ENCODE measurements at places on chromosomes 3 and 15.

DNA sequence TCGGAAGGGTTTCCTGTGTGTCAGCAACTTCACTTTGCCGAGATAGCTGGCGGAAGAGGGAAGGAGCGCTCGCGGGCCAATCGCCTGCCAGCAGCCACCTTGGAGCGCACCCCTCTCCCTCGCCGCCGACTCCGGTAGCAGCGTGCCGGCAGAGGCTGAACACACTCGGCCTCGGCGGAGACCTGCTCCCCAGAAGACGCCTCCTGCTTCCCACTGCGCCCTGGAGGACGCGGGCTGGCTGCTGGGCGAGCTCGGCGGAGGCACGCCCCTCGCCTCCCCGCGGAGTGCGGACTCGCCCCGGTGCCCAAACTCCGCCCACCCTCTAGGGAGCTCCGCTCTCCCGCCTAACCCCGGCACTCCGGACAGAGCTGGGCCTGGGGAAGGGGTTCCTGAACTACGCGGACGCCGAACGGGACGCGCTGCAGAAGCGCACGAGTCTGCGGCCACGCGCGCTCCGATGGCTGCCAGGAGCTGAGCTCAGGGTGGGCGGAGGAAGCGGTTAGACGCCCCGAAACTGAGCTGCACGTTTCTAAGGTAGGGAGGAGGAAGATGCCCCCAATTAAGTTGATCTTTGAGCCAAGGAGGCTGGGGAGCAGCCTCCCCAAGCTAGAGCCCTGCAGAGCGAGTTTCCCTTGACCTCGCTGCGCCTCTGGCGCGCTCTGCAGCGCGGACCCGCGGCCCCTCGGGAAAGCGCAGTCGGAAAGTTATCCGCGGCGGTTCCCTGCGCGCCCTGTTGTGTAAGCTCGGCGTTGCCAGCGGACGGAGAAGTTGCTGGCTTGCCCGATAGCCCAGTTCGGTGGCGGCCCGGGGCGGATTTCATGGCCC lies at the start of gene P2RY1:
P2RY1 (plus strand) TSS at position 356 of the 825 bp plus-strand sequence. CDS start 652 bp downstream, outside the sequence.
- DNase-seq: peak; percentile 41

GRCh38 chr3:52249683-52250082 lies 4.1 kb downstream of the PPM1M start:
- DNase-seq: no peak

DNA sequence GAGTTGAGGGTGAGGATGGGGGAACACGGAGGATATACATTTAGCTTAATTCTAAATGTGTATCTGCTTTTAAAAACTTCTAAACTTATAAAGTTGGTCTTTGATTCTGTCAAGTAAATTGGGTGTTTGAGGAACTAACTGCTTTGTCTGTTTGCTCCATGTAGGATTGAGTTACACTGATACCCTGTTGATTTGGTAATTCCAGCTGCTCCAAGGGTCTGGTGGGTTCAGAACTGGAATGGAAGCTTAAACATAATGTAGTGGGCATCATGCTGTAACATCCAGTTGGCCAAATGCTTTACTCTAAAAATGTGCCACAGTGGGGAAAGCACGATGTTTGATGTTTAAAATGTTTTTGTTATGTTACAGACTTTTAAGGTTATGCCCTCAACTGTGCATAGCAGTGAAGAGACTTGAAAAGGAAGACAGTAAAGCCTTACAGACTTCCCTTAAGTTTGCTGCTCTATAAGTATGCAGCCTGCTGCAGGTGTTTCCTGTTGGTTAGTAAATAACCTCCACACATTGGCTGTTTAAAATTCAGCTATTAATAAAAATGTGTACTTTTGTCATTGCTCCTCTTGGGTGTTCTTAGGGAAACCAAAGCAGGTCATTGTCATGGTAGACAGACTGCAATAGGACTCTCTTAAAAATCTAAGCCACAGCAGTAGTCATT lies 5.9 kb upstream of the EDEM1 start:
- no peak for DNase-seq

DNA sequence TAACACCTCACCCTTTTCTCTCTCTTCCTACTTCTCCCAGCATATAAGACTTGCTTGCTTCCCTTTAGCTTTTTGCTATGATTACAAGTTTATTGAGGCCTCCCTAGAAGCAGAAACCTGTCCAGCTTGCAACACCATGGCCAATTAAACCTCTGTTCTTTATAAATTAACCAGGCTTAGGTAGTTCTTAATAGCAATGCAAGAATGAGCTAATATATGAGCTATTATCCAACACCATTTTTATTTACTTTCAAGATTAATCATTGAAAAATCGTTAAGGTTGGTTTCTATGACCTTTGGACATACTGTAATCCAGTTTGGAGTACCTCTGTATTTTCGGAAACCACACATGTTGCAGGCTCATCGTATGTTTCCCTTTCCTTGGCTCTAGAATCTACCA lies 643.1 kb downstream of the ZPLD1 start:
- no peak for DNase-seq

GRCh38 chr15:63708126-63708772 lies 111.1 kb downstream of the FBXL22 start:
- DNase-seq: no peak

- no peak for DNase-seq
These were observed 21.0 kb downstream of the ZIC4 start for GRCh38 chr3:147385059-147386012.

DNA sequence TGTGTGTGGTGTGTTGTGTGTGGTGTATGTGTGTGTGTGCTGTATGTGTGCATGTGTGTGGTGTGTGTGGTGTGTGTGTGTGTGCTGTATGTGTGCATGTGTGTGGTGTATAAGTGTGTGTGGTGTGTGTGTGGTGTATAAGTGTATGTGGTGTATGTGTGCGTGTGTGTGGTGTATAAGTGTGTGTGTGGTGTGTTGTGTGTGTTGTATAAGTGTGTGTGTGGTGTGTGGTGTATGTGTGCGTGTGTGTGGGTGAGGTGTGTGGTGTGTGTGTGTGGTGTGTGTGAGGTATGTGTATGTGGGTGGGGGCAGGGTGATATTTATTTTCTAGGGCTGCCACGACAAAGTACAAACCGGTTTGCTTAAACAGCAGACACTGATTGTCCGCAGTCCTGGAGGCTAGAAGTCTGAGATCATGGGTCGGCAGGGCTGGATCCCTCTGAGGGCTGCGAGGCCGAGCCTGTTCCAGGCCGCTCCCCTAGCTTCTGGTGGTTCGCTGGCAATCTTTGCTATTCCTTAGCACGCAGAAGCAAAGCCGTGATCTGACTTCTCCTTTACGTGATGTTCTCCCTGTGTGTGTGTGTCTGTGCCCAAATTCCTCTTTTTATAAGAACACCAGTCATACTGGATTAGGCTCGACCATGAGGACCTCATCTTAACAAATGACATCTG lies 160.2 kb downstream of the XXYLT1 start:
- DNase-seq: no peak

- no peak for DNase-seq
These were observed 79.3 kb upstream of the POLG start for GRCh38 chr15:89413877-89414276.

DNA sequence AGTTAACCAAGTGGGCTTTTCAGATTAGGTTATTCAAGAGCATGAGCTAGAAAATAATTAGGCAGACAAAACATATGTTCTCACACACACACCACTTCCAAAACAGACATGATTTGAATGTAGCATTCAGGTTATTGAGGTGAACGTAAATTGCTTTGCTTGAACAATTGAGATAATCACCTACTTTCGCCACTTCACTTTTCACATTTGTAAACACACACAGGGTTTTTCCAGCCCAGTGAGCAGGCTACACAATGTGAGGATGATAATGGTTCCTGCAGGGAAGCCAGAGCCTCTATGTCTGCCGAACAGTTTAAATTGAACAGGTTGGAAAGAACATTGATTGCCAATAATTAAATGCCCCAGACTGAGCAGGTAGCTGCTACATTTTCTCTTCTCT lies 560.8 kb downstream of the OCA2 start:
- DNase-seq: no peak

DNA sequence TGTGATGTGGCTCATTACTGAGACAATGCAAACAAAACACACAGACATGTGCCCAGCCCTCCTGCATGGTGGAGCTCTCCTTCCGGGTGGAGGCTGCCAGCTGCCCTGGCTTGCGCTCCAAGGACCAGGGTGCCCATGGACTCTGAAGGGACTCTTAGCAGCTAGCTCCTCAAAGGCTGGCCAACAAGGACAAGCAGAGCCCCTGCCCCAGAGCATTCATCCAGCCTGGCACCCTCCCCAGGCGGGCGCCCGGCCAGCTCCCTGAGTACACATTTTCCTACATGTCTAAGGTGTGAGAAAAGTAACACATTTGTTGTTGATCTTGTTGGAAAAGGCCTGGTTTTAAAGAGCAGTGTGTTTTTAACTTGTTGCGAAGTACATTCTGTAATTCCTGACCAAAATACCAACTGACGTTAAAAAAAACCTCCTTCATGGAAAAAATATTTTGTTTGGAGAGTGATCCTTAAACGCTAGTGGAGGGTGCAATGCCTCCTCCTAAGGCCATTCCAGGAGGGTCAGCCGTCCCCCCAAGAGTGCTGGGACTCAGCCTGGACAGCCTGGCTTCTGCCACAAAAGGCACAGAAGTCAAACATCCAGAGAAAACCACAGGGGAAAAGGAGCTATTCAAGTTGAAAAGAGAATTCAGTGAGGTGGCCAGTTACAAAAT lies 86.9 kb downstream of the KLF15 start:
- peak; percentile 38 for DNase-seq

DNA sequence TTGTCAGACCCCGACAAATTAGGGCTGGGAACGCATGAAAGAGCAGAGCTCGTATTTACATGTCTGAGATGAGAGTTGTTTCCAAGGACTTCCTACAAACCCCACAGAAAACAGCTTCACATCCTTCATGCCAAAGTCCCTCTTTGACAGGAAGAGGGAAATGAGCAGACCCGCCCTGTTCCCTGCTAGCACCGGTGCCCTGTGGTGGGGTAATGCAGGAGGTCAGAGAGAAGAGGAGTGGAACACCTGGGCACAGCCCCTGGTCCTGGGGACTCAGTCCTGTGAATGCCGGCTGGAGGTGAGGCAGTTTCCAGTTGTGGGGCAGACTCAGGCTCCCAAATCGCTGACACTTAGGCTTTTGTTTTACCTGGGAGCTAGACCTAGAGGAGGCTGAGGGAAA lies 4.0 kb downstream of the PLA2G4D start:
- no peak for DNase-seq

- no peak for DNase-seq
These were observed 19.1 kb downstream of the ARMC8 start for GRCh38 chr3:138206196-138206595.

DNA sequence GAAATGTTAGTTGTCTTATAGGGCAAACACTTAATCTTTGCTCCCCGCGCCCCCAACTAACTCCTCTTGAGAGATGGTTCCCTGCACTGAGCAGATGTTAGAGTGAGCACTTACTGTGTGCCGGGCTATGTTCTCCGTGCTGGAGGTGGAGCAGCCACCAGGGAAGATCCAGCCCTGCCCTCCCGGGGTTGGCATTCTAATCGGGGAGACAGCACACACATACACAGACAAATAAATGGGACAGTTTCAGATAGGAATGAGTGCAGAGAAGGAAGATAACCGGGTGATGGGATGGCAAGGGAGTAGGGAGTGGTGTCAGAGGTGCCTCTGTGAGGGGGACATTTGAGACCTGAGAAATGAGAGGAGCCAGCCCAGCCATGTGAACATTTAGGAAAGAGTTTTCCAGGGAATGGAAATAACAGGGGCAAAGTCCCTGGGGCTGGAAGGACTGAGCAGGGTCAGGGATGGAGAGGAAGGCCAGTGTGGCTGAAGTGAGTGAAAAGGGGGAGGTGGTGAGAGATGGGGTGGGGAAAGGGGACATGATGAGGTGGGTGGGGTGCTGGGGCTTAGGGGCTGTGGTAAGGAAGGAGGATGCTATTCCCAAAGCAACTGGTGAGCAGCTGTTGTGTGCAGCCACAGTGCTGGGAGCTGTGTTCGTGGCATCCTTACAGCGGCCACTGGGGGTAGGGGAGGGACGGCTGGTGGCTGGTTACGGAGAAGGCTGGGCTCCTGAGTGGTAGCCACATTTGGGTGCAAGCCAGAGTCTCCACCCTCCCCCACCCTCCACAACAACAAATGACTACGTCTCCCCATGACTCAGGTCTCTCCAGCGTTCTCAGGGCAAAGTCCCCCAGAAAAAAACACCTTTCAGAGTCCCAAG lies 15.4 kb upstream of the FGD5 start:
- DNase-seq: peak; percentile 48

GRCh38 chr3:9951126-9951525 lies 1.1 kb downstream of the PRRT3 start:
- DNase-seq: no peak

DNA sequence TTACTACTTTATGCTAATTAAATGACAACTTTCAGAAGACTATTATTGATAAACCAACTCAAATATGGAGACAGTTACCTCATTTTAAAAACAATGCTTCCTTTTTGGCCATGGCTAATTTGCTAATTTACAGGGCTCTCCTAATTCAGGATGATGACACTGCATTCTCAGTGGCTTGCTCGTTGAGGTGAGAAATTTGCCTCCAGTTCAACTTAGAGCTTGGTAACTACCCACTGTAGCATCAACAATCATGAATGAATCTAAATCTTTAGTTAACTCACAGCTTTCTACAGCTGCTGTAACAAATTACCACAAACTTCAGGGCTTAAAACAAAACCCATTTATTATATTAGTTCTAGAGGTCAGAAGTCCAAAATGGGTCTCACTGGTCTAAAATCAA lies 14.0 kb downstream of the PBRM1 start:
- DNase-seq: peak; percentile 46

- no peak for DNase-seq
These were observed 193.3 kb downstream of the ZBTB20 start for GRCh38 chr3:114953800-114954199.

GRCh38 chr3:172077197-172077757 lies 37.9 kb downstream of the FNDC3B start:
- DNase-seq: no peak

- no peak for DNase-seq
These were observed 358.4 kb upstream of the LMCD1 start for GRCh38 chr3:8143186-8143585.

DNA sequence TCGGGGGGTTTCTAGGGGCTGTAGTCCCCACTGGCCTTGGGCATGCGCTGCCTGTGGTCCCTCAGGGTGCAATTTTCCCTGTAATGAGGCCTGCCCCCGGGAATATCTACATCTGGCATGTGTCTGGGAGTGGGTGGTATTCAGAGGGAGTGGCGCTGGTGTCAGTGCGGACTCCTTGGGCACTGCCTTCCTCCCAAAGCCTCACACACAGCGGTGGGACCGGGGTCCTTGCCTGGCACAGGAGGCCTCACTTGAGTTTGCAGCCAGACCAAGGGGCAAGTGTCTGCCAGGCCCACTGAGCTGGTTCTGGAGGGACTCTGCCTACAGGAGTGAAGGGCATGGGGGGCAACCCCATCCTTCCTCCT lies 53.5 kb upstream of the PCSK6 start:
- no peak for DNase-seq

- DNase-seq: no peak
These were observed 121.8 kb downstream of the CTNNB1 start for GRCh38 chr3:41320953-41321641.

DNA sequence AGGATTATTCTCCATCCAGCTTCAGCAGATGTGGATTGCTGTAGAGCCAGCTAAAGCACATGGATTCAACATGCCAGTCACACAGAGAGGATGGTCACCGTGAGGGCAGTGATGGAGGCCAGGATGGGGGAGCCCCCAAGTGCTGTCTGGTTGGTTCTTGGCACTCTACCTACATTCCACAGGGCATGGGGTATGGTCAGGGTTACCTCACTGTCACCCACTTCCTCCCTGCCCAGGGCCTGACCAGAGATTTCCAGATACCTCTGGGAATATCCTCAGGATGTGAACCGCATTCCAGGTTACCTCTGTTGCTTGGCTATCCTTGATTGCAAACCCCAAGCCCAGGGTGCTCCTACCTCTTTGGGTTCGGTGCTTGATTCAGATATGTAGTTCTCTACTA lies 147.3 kb upstream of the TRIM42 start:
- DNase-seq: peak; percentile 79

All from M059J (cell line).